Right renal cortex interstitium (tissue), 3 donors: ENCODE measurements at places on chromosomes 3 and 15. TPM values are rescaled to one million over a fixed set of nuclear protein-coding genes. Genes with fewer than 3 reads are reported as not detected.

Gene MIX23
- 58.0 TPM for polyA plus RNA-seq

Gene LRRC31
- 0.26 TPM for polyA plus RNA-seq

Gene ZSCAN29
- 25.3 TPM for polyA plus RNA-seq

Gene IGDCC3
- 7.1 TPM for polyA plus RNA-seq

Gene PRSS50
- 2.4 TPM for polyA plus RNA-seq

Gene HDAC11
- 16.7 TPM for polyA plus RNA-seq

Gene CCNL1
- 242 TPM for polyA plus RNA-seq

Gene GOLGA8A
- polyA plus RNA-seq, result 49.1 TPM

- no peak for DNase-seq
These were observed 235.1 kb downstream of the UACA start for GRCh38 chr15:70528270-70528706.

GRCh38 chr15:78234515-78235040 is at the start of gene ACSBG1:
Gene ACSBG1 (minus strand): TSS chr15:78234565. CDS start chr15:78234501, 64 bp downstream.
- DNase-seq, result no peak

- no peak for DNase-seq
These were observed 165.0 kb upstream of the SUCLG2 start for GRCh38 chr3:67819447-67819846.

DNA sequence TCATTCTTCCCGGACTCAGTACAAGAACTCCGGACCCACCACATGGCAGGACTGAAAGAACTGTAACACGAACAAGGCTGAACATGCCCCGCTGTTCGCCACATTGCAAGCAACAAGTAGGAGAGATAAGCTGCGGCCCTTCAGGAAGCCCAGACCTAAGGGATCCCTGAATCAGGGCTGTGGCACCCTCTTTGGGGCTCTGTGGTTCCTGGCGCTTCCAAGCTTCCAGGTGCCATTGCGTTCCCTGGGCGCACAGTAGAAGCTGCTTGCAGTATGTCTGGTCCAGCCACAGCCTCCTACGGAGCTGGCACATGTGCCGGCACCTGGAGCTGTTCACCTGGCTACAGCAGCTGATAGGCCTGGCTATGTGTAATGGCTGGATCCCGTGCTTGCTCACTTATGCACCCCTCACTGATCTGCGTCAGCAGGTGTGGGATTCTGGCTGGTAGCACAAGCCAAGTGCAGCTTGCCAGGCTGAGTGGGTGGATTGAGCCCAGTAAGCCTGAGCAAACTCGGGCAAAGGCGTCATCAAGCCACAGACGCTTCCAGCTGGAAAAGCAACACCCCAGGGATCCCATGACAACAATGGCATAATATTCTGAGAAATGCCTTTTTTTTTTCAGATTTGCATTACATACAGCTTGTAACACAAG is 748.6 kb upstream of the GBE1 start:
- DNase-seq, result no peak

DNA sequence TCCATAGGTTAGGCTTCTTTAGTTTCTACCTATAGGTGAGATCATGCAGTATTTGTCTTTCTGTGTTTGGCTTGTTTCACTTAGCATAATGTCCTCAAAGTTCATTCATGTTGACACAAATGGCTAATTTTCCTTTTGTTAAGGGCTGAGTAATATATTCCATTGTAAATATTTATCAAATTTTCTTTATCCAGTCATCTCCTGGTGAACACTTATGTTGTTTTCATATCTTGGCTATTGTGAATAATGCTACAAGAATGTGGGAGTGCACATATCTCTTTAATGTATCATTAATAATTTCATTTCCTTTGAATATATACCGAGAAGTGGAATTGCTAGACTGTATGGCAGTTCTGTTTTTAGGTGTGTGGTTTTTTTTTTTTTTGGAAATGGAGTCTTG is 250.9 kb upstream of the SEMA6D start:
- no peak for DNase-seq

GRCh38 chr3:169053427-169053826 is 610.1 kb downstream of the MECOM start:
- DNase-seq, result no peak

GRCh38 chr15:68608206-68608843 is 29.5 kb downstream of the CORO2B start:
- DNase-seq, result no peak

- no peak for DNase-seq
These were observed 18.8 kb downstream of the PPP1R2 start for GRCh38 chr3:195524171-195524896.

GRCh38 chr3:57706462-57706861 is 13.6 kb upstream of the DENND6A start:
- no peak for DNase-seq
